ENCODE measurements at places on chromosomes 6 and 20.

DNA sequence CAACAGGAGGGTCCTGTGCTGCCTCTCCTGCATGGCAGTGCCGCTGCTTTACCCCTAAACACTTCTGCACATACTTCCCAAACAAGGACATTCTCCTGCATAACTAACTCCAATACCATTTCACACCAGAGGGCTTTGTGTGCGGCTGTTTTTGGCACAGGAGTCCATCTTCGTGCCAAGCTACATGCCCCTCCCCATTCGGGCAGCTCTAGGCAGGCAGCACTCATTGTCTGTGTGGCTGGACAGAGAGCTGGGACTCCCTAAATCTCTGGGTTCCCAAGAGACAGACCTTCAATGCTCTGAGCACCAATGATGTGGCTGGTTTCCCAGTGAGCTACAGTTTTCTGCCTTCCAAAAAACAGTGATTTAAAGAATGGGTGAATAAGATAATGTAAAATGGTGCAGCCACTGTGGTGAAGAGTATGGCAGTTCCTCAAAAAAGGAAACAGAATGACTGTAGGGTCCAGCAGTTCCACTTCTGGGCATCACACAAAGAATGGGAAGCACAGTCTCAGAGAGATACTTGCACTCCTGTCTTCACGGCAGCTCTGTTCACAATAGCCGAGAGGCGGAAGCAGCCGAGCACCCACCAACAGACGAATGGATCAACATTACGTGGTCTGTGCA lies 80.3 kb upstream of the DUSP22 start:
- DNase-seq = no peak

DNA sequence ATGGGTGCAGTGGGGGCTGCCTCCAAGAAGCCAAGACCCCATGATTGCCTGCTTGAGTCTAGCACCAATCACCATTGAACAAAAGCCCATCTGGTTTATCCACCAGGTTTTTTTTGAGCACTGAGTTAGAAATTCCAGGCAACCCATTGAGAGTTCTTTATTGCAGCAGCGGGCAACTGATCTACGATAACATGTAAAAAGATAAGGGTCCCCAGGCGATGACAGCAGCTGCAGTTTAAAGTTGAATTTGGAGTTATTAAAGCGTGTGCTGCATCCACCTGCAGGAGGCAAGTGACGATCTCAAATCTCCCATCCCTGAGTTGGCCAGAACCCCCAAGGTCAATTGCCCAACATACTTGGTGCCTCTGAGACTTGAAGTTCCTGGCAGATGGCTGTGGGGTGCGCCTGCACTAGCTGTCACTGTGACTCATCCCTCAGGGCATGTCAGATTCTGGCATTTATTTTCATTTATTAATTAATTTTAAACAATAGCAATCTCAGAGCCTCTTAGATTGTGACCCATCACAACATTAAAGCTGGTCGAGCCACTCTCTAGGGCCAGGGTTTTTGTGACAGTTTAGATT lies 290.4 kb upstream of the SULF2 start:
- DNase-seq = no peak

GRCh38 chr20:63696628-63697356 lies at the start of gene TNFRSF6B:
TNFRSF6B (plus strand) TSS chr20:63696652; CDS start chr20:63696768, 116 bp downstream.
- DNase-seq = no peak

GRCh38 chr20:45861221-45862075 lies 4.0 kb downstream of the ZSWIM3 start:
- DNase-seq = no peak

- no peak for DNase-seq
Observed at GRCh38 chr20:8132484-8133309, 631 bp downstream of the PLCB1 start.

- DNase-seq = no peak
Observed at GRCh38 chr6:98949589-98949988, 1.8 kb upstream of the FBXL4 start.

- no peak for DNase-seq
Observed at GRCh38 chr6:40307712-40308111, 279.5 kb downstream of the LRFN2 start.

DNA sequence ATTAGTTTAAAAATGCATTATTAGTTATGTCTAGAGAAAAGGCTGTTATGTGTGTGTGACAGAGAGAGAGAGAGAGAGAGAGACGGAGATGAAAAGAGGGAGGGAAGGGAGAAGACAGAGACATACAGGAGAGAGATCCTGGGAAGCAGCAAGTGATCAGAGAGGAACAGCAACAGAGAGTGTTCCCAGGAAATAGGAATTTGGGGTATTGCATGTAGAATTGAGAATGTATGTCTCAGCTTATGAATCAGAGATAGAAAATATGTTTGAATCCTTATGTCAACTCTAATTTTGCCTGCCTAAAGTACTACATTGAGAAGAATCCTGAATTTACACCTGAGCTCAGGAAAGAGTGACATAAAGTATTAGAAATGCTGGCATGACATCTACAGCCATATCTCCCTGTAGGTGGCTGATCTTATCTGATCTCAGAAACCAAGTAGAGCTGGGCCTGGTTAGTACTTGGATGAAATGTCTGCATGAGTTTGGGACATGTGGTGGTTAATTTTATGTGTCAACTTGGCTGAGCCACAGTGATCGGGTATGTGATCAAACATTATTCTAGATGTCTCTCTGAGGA lies 130.6 kb downstream of the TENT5A start:
- no peak for DNase-seq

DNA sequence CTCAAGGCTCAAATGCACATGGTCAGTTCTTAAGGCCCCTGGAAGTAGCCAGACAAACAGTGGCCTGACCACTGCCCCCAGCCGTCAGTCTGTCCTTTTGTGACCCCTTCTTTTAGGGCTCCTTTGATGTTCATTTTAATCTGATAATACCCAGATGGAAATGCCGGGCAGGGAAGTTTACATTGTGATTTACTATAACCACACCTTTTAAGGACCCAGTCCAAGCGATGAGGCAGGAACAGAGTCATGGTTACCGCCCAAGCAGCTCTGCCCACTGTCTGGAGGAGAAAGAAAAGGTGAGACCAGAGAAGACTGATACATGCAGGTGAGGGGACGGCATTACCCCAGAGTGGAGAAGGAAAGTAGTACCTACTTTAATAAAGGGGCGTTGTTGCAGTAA lies 110.6 kb downstream of the PLEKHG1 start:
- no peak for DNase-seq

GRCh38 chr6:140855520-140855919 lies 1277.2 kb upstream of the GJE1 start:
- no peak for DNase-seq

- DNase-seq = no peak
Observed at GRCh38 chr20:10741060-10741459, 67.3 kb upstream of the JAG1 start.

- DNase-seq = no peak
Observed at GRCh38 chr6:99614430-99615186, 8.0 kb downstream of the PRDM13 start.

- DNase-seq = no peak
Observed at GRCh38 chr6:4637691-4638433, 138.3 kb upstream of the CDYL start.

- no peak for DNase-seq
Observed at GRCh38 chr6:149419696-149420404, 19.8 kb downstream of the SUMO4 start.

DNA sequence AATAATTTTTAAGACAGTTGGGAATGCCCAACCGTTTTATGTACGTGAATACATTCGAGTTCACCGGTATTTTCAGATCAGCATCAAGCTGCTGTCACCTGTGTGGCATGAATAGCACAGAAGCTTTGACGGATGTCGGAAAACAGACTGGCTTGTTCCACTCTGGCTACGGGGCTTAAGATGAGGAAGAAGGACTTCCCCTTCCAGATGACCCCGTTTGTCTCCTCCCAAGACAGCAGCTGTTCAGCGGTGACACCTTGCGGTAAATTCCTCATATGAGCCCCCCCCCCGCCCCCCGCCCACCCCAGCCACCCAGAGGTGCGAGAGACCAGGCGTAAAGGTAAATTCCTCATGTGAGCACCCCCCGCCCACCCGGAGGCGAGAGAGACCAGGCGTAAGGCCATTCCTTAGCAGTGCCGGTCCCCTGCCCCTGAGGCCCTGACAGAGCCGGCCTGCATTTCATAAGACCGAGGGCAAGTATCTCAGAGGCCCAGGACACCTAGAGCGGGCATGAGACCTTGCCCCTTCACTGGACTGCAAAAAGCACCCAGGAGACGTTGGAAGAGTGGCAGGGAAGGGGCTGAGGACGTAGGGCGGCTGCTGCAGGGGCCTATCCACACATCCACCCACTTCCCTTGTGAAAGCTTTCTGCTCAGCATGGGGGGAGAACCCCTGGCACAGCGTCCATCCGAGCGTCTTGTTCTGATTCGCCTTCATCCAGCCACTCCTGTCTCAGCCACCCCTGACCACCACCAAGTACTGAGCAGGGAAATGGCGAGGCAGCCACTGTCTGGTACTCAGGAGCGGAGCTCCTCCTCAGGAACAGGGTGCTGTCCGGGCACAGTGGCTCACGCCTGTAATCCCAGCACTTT lies 7.3 kb upstream of the PCMTD2 start:
- DNase-seq = no peak

DNA sequence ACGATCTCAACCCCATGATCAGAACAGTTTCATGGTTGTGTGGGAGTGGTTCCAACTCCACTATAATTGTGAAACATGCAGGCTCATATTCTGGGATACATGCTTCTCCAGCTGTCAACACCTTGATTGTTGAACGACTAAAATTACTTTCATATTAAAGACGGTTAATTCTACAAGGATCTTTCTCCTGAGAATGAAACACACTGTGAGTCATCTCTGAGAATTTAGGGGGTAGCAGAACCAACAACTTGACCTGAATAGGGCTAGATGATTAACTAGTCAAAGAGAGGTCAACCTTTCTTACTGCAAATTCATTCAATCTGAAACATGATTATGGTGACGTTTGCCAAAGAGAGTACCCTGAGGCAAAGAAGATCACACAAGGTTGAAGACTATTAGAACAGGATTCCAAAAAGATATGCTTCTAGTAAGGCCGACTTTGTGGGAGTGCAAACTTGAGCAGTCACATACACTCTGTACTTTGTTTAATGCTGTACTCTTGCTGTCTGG lies 175.2 kb upstream of the CITED2 start:
- DNase-seq = no peak

- DNase-seq = no peak
Observed at GRCh38 chr6:133241901-133242636, 912 bp downstream of the EYA4 start.

- no peak for DNase-seq
Observed at GRCh38 chr6:139943391-139943790, 568.9 kb upstream of the CITED2 start.

DNA sequence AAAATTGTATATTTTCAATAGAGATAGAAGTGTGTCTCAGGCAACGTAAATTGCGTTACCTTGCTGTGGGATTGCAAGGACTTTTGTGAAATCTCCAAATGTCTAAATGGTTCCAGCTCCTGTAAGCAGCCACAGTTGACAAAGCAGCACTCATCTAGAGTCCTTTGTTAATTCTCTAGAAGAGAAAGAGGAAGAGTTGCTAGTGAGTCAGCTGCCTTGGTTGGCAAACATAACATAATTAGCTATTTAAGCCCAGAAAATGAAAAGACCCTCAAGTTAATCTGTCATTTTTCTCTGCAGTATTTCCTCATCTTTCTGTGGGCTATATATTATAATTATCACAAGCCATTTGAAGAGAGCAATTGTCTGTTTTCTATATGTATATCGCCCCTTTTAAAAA lies 66.4 kb upstream of the FABP7 start:
- no peak for DNase-seq

All from stimulated activated CD4-positive, alpha-beta T cell treated with anti-CD3 and anti-CD28 coated beads, Interleukin-1b, Interleukin-23, amount 100 ng/mL, for 1 hour (primary cell).